T-cell (primary cell): ENCODE measurements at places on chromosomes 2 and 18.

DNA sequence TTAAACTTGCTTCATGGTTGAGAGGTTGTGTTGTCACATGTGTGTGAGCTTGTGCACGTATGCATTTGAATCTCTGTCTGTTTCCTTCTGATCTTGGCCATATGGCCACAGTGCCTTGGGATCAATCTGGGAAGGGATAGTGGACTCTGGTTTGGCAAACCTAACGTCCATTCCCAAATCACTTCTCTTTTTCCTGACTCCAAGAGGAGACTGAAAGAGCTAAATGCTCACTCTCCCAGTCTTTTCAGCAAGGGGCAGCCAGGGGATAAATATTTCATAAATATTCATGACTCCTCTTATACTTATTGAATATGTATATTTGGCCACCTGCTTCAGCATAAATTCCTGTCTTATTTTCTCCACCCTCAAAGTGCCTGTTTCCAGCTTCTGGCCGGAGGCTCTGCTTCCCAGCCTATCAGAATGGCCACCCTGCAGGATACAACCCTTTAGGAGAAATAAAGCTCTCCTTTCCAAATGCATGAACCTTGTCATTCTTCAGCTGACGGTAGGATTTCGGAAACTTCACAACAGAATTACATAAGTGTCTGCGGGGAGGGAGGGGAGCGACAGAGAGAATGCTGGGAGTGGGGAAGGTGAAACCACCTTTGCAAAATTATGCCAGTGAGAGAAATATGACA, 112.2 kb upstream of the COPS8 start:
- no peak overlapping the region for H3K4me3 ChIP-seq
- H3K4me1 ChIP-seq, result peaks cover 35% of the 10 kb centered on the region
- no peak overlapping the region for H3K27ac ChIP-seq
- no peak for DNase-seq

GRCh38 chr2:212667751-212668316, 129.2 kb upstream of the ERBB4 start:
- H3K4me3 ChIP-seq, result no peak overlapping the region
- DNase-seq, result no peak
- H3K27ac ChIP-seq, result no peak overlapping the region
- H3K4me1 ChIP-seq, result no peaks in the 10 kb centered on the region

DNA sequence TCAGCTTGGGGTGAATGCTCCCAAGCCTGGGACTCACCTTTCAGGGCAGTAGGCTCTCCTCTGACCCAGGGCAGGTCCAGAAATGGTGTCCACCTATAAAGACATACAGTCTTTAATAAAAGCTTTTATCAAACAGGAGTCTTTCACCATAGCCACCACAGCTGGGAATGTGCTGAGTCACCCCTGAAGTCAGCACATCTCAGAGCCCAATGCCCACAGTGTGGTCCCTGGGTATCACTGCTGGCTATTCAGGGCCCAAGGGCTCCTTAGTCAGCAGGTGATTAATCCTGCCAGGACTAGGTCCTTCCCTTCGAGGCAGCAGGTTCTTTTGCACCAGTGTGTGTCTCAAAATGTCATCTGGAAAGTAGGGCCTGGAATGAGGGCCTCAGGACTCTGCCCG, 181.9 kb downstream of the MEMO1 start:
- no peaks in the 10 kb centered on the region for H3K27me3 ChIP-seq
- no peaks in the 10 kb centered on the region for H3K4me1 ChIP-seq
- no peaks in the 10 kb centered on the region for H3K36me3 ChIP-seq
- no peak for DNase-seq

GRCh38 chr2:57549642-57550102, 496.9 kb upstream of the VRK2 start:
- no peaks in the 10 kb centered on the region for H3K36me3 ChIP-seq
- H3K4me1 ChIP-seq, result no peaks in the 10 kb centered on the region
- H3K27ac ChIP-seq, result no peak overlapping the region
- H3K27me3 ChIP-seq, result no peaks in the 10 kb centered on the region

DNA sequence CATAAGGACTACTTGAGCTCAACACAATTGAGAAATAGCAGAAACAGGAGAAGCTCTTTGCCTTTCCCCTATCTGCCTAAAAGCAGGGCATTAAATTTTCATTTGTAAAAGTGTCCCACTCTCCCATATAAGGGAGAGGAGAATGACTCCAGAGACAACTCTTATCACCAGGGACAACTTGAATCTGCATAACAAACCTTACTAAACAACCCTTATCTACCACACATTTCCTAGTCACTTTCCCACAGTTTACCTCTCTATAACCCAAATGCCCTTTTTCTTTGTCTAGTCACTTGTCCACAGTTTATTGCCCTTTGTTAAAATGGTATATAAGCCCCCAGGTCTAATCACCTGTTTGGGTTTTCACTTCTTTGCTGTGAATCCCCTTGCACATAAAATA, 37.5 kb upstream of the PPM1B start:
- no peak overlapping the region for H3K4me3 ChIP-seq
- no peak for DNase-seq
- no peaks in the 10 kb centered on the region for H3K27me3 ChIP-seq
- H3K27ac ChIP-seq, result no peak overlapping the region

- H3K27me3 ChIP-seq, result no peaks in the 10 kb centered on the region
- H3K4me1 ChIP-seq, result peaks cover 17% of the 10 kb centered on the region
- DNase-seq, result no peak
- H3K4me3 ChIP-seq, result peak within 1 kb of the TSS; percentile 57
Measured at GRCh38 chr18:31684279-31685096, at the start of gene B4GALT6. TSS of gene B4GALT6 (minus strand) at chr18:31684581. CDS start at chr18:31684426, 155 bp downstream.

DNA sequence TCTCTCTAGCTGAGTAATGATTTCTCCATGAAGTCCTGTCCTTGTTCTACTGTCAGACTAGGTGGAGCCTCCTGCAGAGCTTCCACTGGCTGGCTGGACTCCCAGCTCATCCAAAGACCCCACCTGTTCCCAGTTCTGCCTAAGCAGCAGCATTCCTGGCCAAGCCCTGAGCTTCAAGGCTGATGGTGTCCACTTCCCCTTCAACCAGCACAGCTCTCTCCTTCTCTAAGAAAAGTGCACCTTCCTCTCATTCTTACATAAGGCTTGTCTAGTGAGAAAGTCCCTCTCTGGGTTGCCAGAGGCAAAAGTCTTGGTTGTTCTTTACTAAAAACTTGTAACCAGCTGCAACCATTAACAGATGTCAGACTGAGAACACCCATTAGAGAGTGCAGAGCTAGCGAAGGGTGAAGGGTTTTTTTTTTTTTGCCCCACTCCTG, 58.9 kb downstream of the CXCR4 start:
- H3K27ac ChIP-seq, result no peak overlapping the region
- H3K4me1 ChIP-seq, result peaks cover 38% of the 10 kb centered on the region
- H3K27me3 ChIP-seq, result no peaks in the 10 kb centered on the region

GRCh38 chr18:58662118-58662517, 9.1 kb upstream of the MALT1 start:
- H3K4me3 ChIP-seq, result no peak overlapping the region
- peaks cover 31% of the 10 kb centered on the region for H3K4me1 ChIP-seq
- no peak overlapping the region for H3K27ac ChIP-seq
- no peaks in the 10 kb centered on the region for H3K27me3 ChIP-seq
- H3K36me3 ChIP-seq, result no peaks in the 10 kb centered on the region

- no peaks in the 10 kb centered on the region for H3K36me3 ChIP-seq
- no peak overlapping the region for H3K4me3 ChIP-seq
- no peak for DNase-seq
- H3K27ac ChIP-seq, result no peak overlapping the region
- no peaks in the 10 kb centered on the region for H3K4me1 ChIP-seq
- peaks cover 4% of the 10 kb centered on the region for H3K27me3 ChIP-seq
Measured at GRCh38 chr2:38064801-38065501, 11.0 kb downstream of the CYP1B1 start.

- H3K27ac ChIP-seq, result no peak overlapping the region
- no peak for DNase-seq
- no peaks in the 10 kb centered on the region for H3K36me3 ChIP-seq
- H3K4me3 ChIP-seq, result no peak overlapping the region
- H3K27me3 ChIP-seq, result no peaks in the 10 kb centered on the region
- H3K4me1 ChIP-seq, result no peaks in the 10 kb centered on the region
Measured at GRCh38 chr2:51781691-51782090, 749.8 kb upstream of the NRXN1 start.

DNA sequence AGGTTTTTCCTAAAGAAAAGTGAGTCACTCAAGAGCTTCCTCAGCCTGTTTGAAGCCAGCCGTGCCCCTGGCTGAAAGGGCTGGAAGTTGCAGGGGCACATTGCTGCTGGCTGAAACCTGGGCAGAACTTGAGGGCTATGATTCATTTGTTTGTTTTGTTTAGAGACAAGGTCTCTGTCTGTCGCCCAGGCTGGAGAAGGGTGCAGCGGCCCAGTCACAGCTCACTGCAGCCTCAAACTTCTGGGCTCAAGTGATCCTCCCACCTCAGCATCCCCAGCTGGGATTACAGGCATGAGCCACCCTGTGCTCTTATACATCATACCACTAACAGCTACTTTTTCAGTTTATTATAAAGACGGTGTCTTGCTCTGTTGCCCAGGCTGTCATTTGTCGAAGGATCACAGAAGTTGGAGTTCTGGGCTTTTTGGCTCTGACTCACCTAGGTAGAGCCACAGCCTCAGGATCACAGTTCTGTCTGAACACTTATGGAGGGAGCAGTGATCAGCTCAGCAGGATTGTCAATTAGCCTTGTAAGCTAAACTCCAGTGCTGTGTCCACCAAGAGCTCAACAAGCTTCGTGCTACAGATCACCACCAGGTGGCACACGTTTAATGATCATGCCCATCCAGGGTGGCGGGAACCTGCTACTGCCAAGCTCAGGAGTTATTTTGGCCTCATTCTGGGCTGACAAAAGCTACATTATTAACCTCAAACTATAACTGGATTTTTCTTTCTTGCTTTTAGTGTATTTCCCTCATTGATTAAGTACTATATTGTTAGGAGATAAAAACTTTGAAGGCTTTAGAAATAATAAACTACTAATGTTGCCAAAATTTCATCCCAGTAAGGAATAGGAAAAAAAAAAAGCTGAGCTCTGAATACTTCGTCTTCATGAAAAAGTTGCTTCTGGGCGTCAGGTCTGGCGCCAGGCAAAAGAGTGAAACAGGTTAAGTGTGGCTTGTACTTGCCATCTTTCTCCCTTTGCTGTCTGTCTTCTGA, 57.9 kb downstream of the ARHGEF33 start:
- H3K36me3 ChIP-seq, result no peaks in the 10 kb centered on the region
- H3K4me3 ChIP-seq, result no peak overlapping the region
- peak; percentile 45 for DNase-seq
- no peak overlapping the region for H3K27ac ChIP-seq
- H3K27me3 ChIP-seq, result peaks cover 3% of the 10 kb centered on the region

DNA sequence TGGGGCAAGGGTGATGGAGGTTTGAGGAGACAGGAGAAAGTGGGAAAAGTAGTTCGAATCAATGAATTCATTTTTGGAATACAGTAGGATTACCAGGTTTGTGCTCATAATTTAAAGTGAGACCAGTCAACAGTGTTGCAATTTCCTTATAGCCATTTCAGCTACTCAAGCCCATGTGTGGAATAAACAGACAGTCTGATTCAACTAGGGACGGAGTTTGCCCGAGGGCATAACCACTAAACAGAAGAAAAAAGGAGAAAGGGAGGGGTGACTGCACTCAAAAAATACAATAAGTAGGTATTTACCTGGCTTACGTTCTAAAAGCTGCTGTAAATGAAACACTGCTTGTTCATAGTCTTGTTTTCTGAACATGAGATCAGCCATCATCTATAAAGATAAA, 55.2 kb downstream of the TTC21B start:
- peaks cover 3% of the 10 kb centered on the region for H3K4me1 ChIP-seq
- no peak overlapping the region for H3K4me3 ChIP-seq
- DNase-seq, result no peak
- H3K27me3 ChIP-seq, result no peaks in the 10 kb centered on the region
- H3K36me3 ChIP-seq, result peaks cover 7% of the 10 kb centered on the region

DNA sequence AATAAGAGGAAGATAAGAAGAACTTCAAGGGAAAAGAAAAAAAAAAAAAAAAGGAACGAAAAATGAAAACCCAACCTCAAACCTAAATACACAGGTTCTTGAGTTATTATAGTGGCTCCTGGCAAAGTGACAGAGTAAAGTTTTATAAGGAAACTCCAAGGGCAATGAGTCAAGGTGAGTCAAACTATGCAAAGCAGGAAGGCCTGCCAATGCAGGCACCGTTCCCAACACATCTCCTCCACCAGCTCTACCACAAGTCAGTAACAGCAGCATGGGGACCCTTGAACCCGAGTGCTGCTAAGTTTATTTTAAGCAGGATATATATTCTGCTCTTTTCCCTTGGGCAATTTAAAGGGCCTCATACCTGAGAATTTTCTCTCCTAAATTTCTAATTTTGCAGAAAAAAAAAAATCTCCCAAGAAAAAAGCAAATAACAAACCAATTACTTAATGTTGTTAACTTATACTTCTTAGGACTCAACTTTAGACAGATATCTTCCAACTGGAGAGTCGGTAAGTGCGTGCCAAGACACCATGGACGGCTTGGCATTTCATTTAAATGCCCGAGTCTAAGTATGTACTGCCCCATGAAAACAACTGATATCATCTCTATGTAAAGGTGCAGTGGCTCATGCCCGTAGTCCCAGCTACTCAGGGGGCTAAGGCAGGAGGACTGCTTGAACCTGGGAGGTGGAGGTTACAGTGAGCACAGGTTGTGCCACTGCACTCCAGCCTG, 75.7 kb upstream of the TFCP2L1 start:
- H3K4me3 ChIP-seq, result no peak overlapping the region
- H3K4me1 ChIP-seq, result no peaks in the 10 kb centered on the region
- H3K27ac ChIP-seq, result no peak overlapping the region
- no peaks in the 10 kb centered on the region for H3K27me3 ChIP-seq

DNA sequence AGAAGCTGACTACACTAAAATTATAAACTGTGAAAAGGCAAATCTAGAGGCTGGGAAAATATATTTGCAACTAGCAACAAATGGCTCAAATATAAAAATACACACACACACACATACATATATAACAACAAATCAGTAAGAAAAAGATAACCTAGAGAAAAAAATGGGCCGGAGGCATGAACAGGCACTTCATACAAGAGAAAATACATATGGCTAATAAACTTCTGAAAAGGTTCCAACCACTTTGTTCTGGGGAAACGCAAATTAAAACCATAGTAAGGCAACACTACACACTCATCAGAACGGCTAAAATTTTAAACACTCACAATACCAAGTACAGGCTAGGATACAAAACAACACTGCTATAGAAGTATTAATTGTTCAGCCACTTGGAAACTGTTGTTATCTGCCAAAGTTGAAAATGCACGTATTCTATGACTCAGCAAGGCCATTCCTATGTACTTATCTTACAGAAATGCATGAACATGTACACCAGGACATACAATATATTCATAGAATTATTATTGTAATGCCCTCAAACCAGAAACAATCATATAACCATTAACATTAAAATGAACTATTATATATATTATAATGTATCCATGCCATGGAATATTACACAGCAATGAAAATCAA, 15.6 kb downstream of the WDSUB1 start:
- no peak for DNase-seq
- H3K4me1 ChIP-seq, result no peaks in the 10 kb centered on the region
- no peaks in the 10 kb centered on the region for H3K27me3 ChIP-seq
- no peak overlapping the region for H3K4me3 ChIP-seq

DNA sequence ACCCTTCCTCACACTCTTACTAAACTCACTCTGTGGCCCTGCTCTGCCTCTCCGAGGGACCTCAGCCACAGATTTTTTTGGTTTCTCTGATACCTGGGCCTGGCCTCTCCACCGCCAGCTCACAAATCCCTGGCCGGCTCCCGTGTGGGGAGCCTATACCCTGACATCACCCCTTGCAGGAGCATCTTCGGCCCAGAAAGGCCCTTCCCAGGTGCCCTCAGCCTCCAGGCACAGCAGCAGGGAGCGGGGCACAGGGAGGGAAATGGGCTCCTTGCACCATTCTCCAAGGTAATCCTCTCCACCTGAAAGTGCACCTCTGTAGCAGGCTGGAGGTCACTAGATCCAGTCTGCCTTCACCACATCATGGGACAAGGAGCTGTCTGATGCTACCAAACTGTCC, 43.2 kb downstream of the CRACDL start:
- no peak overlapping the region for H3K27ac ChIP-seq
- peaks cover 11% of the 10 kb centered on the region for H3K27me3 ChIP-seq
- DNase-seq, result no peak
- no peaks in the 10 kb centered on the region for H3K4me1 ChIP-seq
- H3K36me3 ChIP-seq, result no peaks in the 10 kb centered on the region
